ENCODE measurements at places on chromosomes 4 and X. TPM values are rescaled to one million over a fixed set of nuclear protein-coding genes. Genes with fewer than 3 reads are reported as not detected.

GRCh38 chr4:38146383-38146782 lies 186.2 kb downstream of the PTTG2 start:
- no peak for DNase-seq

- no peak for DNase-seq
Observed at GRCh38 chr4:152458801-152459302, 77.0 kb downstream of the FBXW7 start.

- DNase-seq: no peak
Observed at GRCh38 chrX:110038900-110039299, 36.0 kb downstream of the TMEM164 start.

DNA sequence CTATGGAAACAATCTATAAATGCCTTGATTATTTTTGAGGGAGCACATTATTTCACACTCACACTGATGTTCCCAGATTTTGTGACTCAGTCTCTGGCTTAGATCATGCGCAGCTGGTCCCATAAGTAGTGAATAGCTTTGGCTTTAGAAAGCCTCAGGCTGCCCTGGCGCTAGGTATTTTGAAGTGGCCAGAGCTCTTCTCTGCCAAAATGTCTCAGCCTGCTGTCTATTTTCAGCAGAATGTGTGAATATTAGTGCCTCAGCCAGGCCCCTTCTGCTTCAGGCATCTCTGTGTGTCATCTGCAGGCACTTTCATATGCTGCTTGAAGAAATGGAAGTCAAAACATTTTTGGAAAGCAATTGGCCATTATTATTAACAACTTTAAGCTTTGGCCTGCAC lies 931.0 kb upstream of the INTU start:
- DNase-seq: no peak

- DNase-seq: no peak
Observed at GRCh38 chr4:113699772-113700171, 61.8 kb downstream of the CAMK2D start.

DNA sequence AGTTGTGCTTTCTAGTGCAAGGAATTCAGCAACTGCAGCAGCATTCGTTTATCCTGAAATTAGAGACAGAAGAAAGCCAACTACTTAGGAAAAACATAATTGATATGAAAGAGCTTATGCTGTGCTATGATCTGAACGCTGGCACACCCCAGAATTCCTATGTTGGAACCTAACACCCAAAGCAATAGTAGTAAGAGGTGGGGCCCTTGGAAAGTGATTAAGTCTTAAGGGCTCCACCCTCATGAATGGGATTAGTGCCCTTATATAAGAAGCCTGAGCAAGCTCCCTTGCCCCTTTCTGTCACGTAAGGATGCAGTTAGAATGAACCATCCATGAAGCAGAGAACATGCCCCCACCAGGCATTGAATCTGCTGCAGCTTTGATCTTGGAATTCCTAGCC lies 5.4 kb upstream of the LSM6 start:
- no peak for DNase-seq

DNA sequence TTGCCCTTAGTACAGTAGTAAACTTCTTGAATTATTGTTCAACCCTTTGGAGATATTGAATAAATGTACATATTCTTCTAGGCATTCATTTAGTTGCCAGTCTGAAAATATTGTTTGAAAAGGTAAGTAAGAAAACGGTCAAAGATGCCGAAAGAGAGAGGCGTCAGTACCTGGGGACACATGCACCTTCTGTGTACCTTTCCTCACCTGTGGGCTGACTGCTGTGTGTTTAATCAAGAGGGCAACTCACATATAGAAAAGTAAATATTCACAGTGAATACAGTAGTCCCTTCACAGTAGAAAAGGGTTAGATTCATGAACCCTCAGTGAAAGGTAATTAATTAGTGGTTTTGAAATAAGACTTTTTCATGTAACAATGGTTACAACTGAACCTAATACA lies 6.9 kb downstream of the ANXA10 start:
- no peak for DNase-seq

The NLGN3 gene
- 3.1 TPM for total RNA-seq

The KANTR gene
- 33.1 TPM for total RNA-seq

The PRKX gene
- 8.3 TPM for total RNA-seq

The CT47B1 gene
- not detected for total RNA-seq

The FGF5 gene
- 0.05 TPM for total RNA-seq

The GLRA2 gene
- total RNA-seq: 1.6 TPM

The CAMK2D gene
- 125 TPM for total RNA-seq

The MAD2L1 gene
- 15.5 TPM for total RNA-seq

All from urinary bladder (tissue), 4 donors.